ENCODE measurements at places on chromosomes 2 and 18.

GRCh38 chr2:128617661-128618060 is 299.0 kb upstream of the HS6ST1 start:
- no peak for DNase-seq

GRCh38 chr2:69168950-69169654 is 156.1 kb downstream of the ANTXR1 start:
- DNase-seq, result no peak

- DNase-seq, result no peak
Measured at GRCh38 chr2:113212245-113213060, 38.7 kb downstream of the PSD4 start.

DNA sequence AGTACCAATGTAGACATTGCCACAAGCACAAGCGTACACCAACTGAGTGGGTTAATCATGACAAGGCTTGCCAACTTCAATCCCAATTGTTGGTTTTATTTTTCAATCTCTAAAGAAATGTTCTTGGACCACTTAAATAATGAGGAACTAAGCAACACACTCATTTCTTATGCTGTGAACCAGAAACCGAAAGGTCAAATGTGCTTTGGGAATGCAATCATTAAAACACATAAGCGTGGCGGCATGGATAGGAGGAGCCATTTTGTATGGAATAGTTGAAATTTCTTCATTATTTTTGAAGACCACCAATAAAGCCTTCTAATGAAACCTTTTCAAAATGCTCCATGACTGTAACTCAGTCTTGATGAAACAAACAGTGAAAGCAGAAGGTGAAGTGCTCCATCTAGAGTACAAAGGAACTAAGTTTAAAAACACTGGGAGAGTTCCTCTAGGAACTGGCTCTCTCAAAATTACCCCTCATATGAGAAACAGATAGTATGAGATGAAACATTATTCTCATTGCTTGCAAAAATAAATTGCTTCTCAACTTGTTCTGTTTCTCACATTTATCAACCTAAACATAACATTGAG is 113.2 kb upstream of the CHST9 start:
- no peak for DNase-seq

DNA sequence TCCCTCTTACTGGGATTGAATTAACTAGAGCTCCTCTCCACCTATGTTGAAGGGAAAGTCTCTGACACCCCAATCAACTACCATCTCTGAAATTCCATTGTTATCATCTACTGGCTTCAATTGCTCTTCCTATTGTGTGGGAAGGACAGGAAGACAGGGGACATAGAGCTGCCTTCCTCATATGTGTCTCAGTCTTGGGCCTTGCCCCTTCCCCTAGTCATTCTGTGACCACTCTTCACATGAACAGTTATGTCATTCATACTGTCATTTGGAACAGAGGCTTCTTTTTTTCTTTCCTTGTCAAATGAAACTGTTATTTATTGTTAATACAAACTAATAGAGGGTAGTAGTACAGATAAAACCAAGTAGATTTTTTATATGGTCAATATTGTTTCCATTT is 69.6 kb upstream of the EMILIN2 start:
- no peak for DNase-seq

GRCh38 chr2:225156853-225157451 is 114.7 kb upstream of the DOCK10 start:
- no peak for DNase-seq

- DNase-seq, result no peak
Measured at GRCh38 chr18:22841840-22842239, 91.3 kb upstream of the RBBP8 start.

DNA sequence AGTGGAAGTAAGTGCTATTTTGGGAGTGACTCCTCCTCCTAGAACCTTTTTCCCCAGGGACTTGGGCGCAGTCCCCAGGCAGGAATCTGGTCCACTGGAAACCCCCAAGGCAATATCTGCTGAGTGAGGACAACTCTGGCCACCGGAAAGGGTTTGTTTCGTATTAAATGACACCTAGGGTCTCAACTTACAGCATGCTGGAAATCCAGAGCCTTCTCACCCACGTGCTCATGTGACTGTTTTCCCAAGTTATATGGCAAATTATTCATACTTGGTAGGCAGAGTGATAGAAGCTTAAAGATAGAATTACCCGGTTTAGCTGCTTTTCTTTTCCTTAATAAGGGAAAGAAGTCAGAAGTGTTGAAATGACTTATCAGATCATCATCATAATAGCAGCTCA is 436.9 kb upstream of the SPRED2 start:
- no peak for DNase-seq

DNA sequence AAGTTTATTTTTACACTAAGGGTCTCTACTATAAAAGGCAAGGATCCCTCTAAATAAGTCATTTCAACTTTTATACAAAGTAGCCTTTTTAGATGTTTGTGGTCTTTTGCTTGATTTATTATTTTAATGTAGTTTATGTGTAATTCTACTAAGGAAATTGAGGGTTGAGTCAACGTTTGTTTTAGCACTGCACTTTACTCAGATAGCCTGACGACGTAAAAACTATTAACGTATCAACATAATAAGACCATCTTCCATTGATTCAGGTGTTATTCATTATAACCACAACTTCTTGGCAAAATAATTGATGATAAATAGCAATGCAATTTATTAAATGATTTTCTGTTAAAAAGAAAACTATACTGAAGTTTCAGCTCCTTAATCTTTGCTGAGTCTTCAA is 1103.6 kb upstream of the ACVR2A start:
- no peak for DNase-seq

- no peak for DNase-seq
Measured at GRCh38 chr2:5540856-5541255, 151.3 kb upstream of the SOX11 start.

GRCh38 chr2:208820014-208820688 is 413.6 kb downstream of the PTH2R start:
- no peak for DNase-seq

- DNase-seq, result no peak
Measured at GRCh38 chr2:46207591-46207990, 89.6 kb upstream of the EPAS1 start.

DNA sequence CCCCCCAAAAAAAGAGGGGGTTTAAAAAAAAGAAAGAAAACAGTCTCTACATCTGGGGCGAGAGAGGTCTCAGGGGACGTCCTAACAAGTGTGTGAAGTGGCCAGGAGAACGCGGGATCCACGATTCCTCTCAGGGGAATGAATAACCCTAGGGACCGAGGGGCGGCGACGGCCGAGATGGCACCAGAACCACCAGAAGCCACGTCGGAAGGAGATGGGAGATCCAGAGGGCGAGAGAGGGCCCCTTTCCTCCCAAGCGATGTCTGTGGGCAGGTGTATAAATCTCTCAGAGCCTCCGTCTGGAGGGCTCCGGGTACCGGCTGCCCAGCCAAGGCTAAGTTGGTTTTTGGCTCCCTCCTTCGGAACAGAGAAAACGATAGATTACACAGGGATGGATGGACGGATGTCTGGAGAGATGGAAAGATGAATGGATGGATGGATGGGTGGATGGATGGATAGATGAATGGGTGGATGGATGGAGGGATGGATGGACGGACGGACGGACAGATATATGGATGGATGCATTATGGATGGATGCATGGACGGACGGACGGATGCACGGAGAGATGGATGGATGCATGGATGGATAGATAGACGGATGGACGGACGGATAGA is 1.7 kb downstream of the EPHA4 start:
- DNase-seq, result peak; percentile 8

- no peak for DNase-seq
Measured at GRCh38 chr18:62759704-62760402, 44.5 kb downstream of the PHLPP1 start.

- no peak for DNase-seq
Measured at GRCh38 chr2:121044412-121044811, 240.6 kb downstream of the TFCP2L1 start.

DNA sequence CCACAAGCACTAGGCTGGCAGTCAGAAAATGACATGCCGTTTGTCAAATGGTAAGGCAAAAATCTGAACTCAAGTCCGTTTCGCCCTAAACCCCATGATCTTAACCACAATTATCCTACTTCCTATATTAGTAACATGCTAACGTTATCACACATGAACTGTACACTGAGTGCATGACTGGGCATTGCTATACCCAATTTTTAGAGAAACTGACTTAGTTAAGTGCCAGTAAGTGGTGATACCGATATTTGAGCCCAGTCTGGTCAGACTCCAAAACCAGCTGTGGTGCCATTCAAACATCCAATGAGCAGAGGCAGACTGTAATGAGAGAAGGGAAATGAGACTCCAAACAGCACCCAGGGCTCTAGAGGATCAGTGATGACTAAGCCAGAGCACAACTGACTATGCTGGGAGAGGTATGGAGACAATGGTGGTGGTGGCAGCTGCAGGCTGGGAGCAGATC is 311.7 kb upstream of the PKDCC start:
- no peak for DNase-seq

DNA sequence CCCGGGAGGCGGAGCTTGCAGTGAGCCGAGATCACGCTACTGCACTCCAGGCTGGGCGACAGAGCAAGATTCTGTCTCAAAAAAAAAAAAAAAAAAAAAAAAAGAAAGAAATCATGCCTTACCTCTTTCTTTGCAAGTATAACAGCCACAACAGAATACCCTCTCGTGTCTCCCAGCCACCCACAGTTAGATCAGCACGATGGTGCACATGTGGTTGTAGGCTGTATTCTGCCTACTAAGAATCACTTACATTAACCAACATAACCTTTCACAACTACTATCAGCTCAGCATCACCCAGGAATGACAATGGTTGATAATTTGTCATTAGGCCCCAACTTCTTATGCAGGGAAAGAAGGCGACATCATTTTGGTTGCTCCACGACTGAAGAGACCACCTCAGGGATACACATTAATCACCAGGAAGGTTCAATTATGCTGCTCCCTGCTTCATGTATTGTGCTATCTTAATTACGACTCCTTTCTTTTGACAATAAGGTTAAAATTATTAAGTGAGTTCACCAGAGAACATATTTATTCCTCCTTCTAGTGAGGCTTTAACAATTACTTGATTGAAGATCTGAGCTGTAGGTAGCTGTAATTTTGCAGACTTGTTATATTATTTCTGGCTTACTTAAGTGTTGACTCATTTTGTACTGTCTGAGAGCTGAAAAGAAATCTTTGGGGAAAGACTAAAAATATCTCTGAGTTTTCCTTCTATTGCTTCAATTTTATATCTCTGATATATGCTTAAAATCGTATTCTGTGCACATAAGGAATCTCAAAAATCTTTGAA is 120.1 kb downstream of the LRP1B start:
- DNase-seq, result no peak

GRCh38 chr2:239412905-239413603 is 12.2 kb upstream of the HDAC4 start:
- DNase-seq, result no peak

DNA sequence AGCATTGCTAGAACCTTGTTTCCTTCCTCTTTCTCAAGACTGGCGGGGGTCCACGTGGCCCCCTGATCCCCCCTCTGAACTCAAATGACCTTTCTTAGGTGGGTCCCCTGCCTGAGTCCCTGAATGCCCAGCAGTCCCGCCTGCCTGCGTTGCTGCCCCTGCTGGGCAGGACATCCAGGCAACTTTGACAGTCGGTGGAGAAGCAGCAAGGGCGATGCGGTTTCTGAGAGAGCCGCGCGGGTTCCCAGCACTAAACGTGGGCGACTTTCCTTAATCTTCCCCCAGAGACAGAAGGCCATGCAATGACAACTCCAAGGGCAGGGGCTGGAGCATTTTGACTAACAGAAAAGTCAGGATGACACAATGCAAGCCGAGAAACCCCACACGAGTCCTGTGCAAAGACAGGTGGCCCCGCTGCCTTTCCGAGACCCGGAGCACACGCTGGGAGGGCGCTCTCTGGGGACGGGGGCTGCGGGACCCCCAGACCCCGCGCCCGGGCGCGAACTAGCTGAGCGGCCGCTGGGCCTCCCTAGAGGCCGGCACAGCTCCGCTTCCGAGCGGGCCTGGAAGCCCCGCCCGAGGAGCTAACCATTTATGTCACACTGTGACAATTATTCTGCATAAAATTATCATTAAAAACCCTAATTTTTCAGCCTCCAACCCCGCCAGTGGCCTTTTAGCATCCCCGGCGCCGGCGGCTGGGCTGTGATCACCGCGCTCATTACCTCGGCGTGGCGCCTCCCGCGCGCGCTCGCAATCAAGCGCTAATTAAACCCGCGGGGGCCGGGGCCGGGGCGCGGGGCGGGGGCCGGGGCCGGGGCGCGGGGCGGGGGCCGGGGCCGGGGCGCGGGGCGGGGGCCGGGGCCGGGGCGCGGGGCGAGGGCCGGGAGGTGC is 27.4 kb downstream of the ASB18 start:
- no peak for DNase-seq

DNA sequence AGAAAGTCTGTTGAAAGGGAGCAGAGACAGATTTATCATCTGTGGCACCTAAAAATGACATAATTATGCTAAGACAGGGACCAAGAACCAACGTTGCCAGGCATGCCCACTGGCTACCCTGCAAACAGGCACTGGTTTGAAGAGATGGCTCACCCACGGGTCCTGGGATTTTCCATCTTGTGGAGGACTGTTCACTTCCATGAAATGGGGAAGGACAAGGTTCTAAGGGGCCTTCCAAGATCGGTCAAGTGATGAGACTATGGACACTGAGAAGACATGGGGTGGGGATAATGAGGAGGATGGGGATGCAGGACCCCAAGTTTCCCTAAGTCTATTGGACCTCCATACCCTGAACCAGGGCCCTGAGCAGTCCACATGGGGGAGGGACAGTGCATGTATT is 18.9 kb downstream of the LGALSL start:
- DNase-seq, result no peak

GRCh38 chr2:85394976-85395375 is 15.2 kb downstream of the CAPG start:
- DNase-seq, result no peak

GRCh38 chr2:82803307-82803706 is 1655.8 kb downstream of the SUCLG1 start:
- no peak for DNase-seq

DNA sequence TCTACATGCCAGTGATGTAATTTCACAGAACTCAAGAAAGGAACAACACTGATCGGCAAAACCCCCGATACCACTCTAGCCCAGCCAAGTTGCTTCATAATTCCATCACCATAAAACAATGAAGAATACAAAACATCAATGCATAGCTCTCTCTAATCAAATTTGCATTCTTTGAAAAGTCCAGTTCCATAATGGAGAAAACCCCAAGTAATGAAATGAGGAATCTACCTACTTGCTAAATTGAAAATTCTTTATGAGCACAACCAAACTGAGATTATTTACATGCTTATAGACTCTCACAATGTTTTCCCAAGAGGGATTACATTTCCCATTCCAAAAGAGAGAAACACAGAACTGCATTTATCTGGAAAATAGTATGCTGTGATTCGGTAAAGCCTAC is 186.5 kb downstream of the NR4A2 start:
- no peak for DNase-seq

All from stimulated activated CD4-positive, alpha-beta T cell treated with anti-CD3 and anti-CD28 coated beads, Interleukin-2, amount 100 ng/mL, for 48 hours (primary cell).